CD4-positive, alpha-beta T cell treated with Interleukin-2 at 100 ng/mL for 4 hours (primary cell): ENCODE measurements at places on chromosomes 4 and X.

GRCh38 chr4:111847296-111848008 is 297.8 kb upstream of the FAM241A start:
- no peak for DNase-seq

DNA sequence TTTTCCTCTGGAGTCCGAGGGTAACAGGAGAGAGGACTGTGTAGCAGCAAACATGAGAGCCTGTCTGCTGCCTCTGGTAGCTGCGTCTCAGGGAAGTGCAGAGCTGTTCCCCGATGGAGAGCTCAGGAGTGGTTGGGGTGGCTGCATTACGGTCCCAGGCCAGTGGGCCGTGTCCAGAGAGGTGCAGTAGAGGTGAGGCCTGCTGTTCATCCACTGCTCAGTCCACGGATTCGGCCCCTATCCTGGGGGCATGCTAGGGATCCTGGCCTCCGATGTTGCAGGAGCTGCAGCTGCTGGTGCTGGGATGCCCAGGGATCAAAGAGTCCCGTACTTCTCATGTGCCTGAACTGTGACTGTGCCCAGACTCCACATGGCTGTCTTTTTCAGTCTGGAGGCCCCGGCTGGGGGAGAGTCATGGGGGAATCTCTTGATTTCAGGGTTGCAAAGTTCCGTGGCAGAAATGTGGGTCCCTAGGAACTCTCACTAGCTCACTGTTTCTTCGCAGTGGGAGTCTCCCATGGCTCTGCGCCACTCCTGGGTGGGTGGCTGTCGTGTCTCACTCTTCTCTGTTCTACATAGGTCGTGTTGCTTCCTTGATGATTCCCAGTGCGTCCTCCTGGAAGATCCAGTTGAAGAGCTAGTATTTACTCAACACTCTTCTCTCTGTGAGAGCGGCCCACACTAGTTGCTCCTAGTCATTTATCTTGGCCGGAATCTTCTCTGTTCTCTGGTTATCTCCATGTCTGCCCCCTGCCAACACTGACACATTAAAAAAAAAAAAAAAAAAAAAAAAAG is 109.5 kb upstream of the CENPE start:
- no peak for DNase-seq

DNA sequence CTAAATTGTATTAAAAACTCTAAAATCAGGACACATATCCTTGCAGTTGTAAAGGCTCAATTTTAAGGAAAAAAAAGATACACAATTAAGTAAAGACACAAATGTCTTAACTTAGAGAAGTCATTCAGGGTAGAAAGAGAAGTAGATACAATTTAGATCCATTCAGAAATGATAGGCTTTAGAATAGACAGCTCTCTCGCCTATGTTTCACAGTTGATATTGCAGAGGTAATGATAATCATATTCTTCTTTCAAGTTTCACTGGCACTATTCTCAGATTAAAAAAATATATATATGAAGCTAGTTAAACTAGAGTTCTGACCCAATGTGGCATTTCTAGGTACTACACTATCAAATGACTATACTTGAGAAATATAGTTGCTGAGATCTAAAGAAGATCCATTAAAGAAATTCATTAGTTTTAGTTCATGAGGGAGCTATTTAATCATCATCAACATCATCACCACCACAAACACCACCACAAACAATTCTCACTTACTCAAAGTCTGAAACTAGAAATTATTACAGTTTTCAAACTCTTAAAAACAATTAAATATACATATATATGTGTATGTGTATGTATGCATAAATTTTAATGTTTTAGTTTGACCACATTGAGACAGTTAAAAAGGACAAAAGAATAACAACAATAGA is 93.1 kb downstream of the ANTXR2 start:
- no peak for DNase-seq

GRCh38 chr4:110654254-110654635 is 31.4 kb upstream of the PITX2 start:
- DNase-seq, result no peak

GRCh38 chr4:8537041-8537461 is 43.1 kb upstream of the GPR78 start:
- no peak for DNase-seq

DNA sequence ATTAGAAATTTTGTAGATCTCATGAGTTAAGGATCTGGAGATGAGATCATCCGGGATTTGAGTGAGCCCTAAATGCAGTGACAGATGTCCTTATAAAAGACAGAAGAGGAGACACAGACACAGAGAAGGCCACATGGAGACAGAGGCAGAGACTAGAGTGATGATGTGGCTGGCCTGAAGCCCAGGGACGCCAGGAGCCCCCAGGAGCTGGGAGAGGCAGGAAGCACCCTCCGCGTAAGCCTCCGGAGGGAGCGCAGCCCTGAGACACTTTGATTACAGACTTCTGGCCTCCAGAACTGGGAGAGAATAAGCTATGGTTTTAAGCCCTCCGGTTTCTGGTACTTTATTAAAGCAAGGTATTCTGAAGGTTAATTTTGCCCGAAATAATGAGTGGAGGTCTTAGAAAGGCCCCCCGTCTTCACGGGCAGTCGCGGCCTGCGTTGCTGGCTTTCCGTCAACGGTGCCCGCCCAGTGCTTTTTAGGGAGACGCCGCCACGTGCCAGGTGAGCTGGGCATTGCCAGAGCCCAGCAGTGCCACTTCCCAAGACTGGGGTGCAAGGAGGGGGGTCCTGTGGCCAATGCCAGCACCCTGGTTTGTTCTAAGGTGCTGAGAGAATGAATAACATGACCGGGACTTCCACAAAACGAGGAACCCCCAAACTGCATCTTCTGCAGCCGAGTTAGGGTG is 8.1 kb downstream of the DHRSX start:
- no peak for DNase-seq

- DNase-seq, result no peak
Measured at GRCh38 chrX:34848281-34848680, 94.3 kb upstream of the FAM47B start.

DNA sequence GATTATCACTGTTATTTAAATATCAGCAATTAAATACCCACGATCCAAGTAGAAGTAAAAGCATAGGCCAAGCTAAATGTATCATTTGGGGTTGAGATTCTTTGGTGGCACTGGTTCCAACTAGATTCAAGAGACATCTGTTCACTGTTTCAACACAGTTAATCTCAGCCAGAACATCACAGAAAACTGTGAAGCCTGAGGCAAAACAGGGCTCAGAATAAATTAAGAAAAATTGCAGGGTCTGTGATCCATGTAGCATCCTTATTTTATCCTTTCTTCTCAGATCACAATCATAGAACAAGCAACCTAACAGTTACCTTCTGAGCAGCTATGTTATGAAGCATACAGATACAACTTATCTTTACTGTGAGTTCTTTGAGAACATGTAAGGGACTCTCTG is 23.7 kb downstream of the YTHDC1 start:
- no peak for DNase-seq

DNA sequence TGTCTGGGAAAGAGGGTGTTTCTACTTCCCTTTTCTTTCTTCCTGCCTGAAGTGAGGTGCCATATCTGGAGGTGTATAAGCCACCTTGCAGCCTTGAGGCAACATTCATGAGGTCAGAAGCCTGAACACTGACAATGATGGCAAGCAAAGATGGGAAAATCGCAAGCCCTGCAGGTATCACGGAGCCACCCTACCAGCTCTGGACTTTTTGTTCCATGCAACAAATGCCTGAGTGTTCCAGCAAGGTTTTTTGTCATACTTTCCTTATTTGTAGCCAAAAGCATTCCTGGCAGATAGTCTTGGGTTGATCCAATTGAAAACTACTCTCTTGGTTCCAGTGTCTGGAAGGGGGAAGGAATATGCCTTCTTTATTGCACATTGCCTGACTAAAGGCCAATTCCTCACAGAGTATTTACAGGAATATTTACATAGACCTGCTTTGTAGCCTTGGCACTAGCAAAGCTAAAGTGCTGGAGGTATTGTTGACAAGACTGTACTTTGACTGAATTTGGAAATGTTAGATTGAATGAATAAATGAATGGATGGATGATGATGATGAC is 14.4 kb upstream of the SOD3 start:
- no peak for DNase-seq

- DNase-seq, result no peak
Measured at GRCh38 chrX:21004835-21005234, 369.4 kb upstream of the CNKSR2 start.

DNA sequence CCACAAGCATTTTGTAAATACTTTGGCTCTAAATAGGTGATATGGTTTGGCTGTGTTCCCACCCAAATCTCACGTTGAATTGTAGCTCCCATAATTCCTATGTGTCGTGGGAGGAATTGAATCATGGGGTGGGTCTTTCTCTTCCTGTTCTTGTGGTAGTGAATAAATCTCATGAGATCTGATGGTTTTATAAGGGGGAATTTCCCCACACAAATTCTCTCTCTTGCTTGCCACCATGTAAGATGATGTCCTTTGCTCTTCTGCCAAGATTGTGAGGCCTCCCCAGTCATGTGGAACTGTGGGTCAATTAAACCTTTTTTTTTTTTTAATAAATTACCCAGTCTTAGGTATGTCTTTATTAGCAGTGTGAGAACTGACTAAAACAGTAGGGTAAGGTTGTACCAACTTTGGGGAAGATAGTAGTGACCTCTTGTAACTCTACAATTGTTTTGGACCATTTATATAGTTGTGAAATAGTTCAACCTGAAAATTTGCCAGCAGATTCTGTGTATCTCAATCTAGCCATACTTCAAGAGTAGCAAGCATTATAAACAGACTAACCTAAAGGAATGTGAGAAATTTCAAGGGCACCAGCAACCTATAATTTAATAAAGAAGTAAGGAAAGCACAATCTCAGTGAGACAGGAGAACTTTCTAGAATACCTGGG is 727.8 kb downstream of the GRID2 start:
- DNase-seq, result no peak

DNA sequence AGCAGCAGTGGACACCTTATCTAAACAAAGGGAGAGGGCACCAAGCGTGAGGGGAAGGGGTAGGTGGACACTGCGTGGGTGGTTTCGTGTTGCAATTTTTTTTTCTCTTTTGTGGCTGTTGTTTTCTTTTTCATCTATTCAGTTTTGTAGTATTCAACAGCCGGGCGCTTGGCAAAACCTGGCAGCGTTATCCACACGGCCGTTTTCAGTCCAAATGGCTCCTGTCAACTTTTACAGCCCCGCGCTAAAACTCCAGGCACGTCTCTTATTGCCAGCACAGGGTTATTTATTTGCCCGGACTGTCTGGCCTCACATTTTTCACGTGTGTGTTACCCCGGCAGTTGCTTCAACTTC is 192.2 kb downstream of the BCOR start:
- DNase-seq, result no peak

DNA sequence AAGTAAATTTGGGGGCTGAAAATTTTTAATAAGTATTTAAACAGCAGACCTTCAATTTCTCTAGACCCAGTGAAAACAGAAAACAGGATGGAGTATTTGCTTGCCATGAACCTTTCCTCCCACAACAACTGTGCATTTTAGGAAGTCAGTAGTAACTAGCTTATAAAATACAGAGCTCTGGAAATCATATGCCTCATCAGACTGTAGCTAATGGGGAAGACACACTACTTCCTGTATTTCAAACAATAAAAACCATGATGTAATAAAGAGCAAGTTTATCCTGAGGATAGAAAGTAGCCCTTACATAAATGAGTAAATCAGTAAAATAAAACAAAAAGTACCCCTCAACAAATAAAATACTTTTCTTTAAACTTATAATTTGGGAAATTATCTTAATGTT is 280.1 kb upstream of the ZFP42 start:
- no peak for DNase-seq

GRCh38 chr4:124243671-124244366 is 468.7 kb downstream of the ANKRD50 start:
- DNase-seq, result no peak

- no peak for DNase-seq
Measured at GRCh38 chrX:152528193-152528592, 77.1 kb upstream of the GABRA3 start.

DNA sequence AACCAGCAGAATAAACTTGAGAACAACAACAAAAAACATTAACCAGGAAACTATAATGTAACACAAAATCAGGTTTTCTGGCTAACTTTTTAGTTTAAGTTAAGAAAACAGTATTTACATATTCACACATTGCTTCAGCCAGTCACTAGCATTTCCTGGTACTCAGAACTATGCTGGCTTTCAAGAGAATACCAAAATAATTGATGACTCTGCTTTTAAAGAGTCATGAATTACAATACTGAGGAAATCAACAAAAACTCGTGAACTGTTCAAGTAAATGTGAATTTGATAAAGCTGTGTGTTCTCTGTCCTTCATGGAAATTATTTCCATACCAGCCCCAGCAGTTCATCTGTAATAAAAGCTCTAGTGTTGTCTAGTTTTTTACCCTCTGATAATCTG is 27.4 kb downstream of the PRSS12 start:
- no peak for DNase-seq

DNA sequence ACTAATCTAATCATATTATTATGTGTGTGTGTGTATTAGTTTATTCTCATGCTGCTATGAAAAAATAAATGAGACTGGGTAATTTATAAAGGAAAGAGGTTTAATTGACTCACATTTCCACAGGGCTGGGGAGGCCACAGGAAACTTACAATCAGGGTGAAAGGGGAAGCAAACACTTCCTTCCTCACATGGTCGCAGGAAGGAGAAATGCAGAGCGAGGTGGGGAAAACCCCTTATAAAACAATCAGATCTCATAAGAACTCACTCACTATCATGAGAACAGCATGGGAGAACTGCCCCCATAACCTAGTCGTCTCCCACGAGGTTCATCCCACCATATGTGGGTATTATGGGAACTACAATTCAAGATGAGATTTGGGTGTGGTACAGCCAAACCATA is 190.9 kb upstream of the TAPT1 start:
- DNase-seq, result no peak

- DNase-seq, result no peak
Measured at GRCh38 chrX:136032370-136032769, 47.1 kb downstream of the SLC9A6 start.

- no peak for DNase-seq
Measured at GRCh38 chrX:103440621-103441020, 64.3 kb downstream of the BEX3 start.

- no peak for DNase-seq
Measured at GRCh38 chrX:39602195-39602594, 495.6 kb downstream of the BCOR start.

- no peak for DNase-seq
Measured at GRCh38 chrX:37686996-37687395, 1.4 kb downstream of the XK start.

DNA sequence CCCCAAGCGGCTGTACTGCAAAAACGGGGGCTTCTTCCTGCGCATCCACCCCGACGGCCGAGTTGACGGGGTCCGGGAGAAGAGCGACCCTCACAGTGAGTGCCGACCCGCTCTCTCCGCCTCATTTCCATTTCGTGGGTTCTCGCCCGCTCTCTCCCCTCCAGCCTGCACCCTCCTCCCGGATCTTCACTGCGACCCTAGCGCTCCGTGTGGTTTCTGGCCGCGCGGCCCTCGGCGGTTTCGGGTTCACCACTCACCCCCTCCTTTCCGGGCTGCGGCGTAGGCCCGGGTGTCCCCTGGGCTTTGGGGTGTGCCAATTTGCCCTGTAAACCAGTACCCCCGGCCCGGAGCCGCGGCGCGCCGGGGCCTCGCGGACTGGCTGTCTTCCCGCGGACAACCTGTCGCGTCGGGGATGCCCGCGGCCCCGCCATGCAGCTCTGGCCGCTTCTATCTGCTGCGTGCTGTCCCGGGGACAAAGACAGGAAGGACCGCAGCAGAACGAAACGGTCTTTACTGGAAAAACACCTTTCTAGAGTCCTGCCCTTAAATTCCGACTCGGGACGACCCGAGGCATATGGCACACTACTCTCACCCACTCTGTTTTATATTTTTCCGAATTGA is 737 bp downstream of the FGF2 start:
- DNase-seq, result no peak

- DNase-seq, result no peak
Measured at GRCh38 chr4:141346144-141346543, 125.4 kb downstream of the ZNF330 start.
